ENCODE measurements at places on chromosomes 5 and 9.

GRCh38 chr9:35797311-35798109, 6.1 kb downstream of the NPR2 start:
- no peak for DNase-seq

DNA sequence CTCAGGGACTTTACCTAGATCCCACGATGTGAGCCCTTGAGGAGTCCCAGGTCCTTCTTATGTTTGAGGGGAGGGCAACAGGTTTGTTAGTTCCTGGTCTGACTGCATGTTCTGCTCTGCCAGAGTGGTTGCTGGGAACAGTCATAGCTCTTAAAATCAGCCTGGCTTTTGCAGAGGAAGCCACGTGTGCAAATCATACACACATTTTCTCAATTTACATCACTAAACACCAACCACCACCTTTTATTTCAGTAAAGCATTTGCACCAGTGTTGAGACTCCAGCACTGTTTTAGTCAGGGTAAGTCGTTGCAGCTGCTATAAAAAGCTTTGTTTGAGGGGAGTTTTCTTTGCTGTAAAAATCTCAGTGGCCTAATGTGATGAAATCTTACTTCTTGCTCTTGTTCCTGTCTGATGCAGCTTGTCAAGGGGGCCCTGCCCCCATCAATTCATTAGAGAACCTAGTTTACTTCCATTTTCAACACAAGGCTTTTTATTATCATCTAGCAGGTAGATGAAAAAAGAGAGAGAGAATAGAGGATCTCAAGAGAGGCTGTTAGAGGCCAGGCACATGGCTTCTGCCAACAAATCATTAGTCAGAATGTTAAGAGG, 70.3 kb upstream of the VCAN start:
- no peak for DNase-seq

GRCh38 chr9:77469515-77470231, 178.4 kb downstream of the GNA14 start:
- DNase-seq = no peak

DNA sequence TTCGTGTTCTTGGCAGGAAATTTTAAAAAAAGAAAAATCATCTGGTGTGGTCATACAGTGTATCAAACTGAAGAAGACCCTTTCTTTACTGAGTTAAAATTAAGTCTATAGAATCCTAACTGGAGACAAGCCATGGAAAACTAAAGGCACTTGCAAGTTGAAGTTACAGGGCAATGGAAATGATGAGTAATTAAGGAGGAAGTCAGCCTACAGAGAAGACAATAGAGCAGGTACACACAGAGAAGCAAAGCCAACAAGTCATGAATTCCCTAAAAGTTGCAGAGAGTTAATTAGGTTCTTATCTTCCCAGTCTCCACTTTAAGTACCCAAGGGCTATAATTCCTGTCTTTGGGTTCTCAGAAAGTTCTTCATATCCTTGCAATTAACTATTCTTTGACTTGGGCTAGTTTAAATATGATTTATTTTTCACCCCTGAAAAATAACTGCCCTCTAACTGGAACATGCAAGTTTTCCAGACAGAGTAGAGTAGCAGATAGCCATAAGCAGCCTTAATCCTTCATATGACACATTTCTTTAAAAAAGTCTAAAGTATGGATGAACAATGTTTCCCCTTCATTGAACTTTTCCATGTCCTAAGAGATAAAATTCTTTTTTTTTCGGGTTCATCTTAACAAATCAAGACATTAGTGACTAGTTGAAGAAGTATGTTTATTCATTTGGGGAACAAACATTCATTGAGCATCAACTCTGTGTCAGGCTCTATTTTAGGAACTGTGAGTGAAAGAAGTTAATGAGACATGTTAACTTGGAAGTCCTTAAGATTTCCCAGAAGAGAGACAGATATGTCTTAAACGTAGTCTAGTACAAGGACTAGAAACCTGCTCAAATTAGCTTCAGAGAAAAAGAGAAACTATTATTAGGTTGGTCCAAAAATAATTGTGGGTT, 5.2 kb upstream of the ITGA2 start:
- no peak for DNase-seq

DNA sequence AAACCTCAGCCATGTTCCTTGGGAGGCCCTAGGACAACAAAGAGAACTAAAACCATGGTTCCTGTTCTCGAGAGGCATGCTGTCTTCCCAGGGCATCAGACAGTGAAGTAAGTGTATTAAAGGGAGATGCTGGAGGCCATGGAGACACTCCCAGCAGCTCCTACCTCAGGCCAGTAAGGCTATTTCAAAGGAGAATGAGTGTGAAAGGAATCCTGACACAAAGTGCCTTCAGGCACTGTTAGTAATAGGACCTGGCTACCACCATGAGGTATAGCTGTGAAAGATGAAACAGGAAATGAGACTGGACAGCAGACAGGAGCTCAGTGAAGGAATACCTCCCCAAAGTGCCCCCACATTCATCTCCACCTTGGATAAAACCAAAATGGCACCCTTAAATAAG, 71.0 kb downstream of the FANCC start:
- no peak for DNase-seq

- no peak for DNase-seq
These were observed 126.7 kb downstream of the GRIA1 start for GRCh38 chr5:153617190-153617589.

DNA sequence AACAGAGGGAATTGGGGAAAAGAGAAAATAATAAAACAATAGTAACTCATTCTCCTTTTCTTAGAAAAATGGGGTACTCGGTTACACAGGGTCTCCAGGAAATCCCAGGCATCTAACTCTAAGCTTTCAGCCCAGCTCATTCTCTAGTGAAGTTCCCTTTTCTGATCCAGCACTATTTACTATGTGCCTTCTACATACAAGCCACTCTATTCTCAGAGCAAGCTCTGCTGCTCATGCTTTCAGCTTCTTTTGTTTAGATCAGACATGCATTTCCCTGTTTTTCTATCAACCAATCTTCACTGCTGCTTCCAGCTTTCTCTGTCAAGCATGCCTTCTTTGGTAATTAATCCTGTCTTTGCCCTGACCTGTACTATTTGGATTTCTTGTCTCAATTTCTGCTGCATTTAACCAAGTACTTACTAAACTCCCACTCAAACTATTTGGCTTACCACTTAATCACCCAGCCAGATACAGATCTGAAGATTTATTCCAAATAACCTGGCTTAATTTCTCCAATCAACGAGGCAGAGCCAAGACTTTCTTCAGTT, 25.3 kb downstream of the OSMR start:
- no peak for DNase-seq

DNA sequence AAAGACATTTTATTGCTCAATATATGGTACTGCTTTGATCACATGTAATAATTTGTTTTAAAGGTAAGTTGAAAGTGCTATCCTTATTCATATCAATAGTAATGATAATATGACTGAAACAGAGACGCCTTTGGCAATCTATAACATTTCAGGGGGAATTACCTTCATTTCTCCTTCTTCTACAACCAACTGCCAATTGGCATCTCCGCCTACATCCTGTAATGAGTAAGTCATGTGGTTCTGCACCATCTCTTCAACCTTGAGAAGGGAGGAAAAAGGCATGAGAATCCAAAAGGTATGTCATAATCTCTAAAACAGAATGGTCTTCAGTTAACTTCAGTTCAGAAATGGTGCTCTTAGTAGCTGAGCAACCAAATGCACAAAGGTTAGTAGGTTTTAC, 52.4 kb downstream of the HMGCR start:
- DNase-seq = no peak

GRCh38 chr9:135212961-135213360, 125.5 kb downstream of the OLFM1 start:
- DNase-seq = no peak

DNA sequence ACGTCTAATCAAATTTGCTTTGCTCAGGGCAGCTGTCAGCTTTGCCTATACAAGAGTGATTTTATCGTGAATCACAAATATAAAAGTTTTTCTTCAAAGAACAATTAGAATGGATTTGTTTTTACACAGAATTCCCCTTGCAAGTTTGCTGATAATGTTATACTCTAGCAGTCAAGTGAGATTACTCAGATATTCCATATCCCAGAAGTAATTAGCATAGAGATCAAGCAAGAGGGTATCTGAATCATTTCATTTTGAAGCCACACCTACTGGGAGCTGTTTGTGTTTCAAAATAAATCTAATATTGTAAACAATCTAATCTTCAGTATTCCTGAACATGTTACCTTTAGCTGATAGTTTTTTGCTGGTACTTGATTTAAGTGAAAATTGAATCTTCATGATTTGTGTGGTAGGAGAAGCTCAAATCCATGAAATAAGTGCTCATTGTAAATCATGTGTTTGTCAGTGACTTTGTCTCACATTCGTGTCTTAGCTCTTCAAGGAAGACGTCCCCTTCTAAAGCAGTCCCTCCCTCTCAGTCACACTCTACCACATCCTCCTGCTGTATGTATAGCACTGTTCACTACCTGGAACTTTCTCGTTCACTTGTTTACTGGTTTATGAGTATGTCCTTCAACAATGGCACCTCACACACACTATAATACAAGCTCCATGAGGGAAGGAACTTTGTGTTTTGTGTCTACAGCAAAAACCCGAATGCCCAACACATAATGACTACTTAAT, 3.3 kb upstream of the TTC39B start:
- no peak for DNase-seq

Measured in stimulated activated CD8-positive, alpha-beta memory T cell treated with anti-CD3 and anti-CD28 coated beads, Interleukin-4, amount 100 ng/mL, for 1 hour (primary cell).